Activated CD4-positive, alpha-beta T cell treated with anti-CD3 and anti-CD28 coated beads for 36 hours (primary cell): ENCODE measurements at places on chromosomes 2 and 18. TPM values are rescaled to one million over a fixed set of nuclear protein-coding genes. Genes with fewer than 3 reads are reported as not detected.

GPR148 gene
- total RNA-seq = not detected

ANKRD30BL gene
- total RNA-seq = not detected

REL gene
- total RNA-seq = 55.9 TPM

DNA sequence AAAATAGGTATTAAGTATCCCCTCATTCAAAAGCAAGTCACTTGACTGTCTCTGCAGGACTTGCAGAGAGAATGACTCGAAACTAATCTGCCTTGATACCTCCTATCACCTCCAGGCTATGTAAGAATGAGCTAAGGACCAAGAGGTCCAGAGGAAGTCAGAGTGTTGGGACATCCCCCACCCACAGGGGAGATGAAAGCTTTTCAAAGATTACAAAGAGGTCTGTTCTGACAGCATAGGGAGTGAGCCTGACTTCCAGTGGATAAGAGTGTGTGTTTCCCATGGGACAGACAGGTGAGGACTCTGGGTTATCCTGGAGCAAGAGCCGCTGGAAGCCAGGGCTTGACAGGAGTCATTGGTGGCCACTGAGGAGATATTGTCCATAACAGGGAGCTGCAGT lies 85.0 kb upstream of the TACR1 start:
- no peak for DNase-seq

- peak; percentile 31 for DNase-seq
Observed at GRCh38 chr2:204010628-204011560, 74.3 kb downstream of the ICOS start.

DNA sequence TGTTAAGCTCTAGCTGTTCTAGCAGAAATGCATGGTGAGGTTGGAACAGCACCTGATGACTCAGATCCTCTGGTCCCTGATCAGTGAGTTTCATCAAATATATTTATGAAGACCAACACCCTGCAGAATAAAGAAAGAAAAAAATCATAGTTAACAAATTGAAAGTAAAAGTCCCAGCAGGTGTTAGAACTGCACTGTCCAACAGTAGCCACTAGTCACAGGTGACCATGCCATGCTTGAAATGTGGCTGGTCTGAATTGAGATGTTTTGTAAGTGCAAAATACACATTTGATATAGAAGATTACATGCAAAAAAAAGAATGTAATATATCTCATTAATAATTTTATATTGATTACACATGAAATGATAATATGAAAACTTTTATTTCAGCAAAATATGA lies 1010.7 kb upstream of the ZEB2 start:
- DNase-seq = no peak

- no peak for DNase-seq
Observed at GRCh38 chr18:10852385-10853303, 296.7 kb downstream of the PIEZO2 start.
